ENCODE measurements at places on chromosomes 4 and X. TPM values are rescaled to one million over a fixed set of nuclear protein-coding genes. Genes with fewer than 3 reads are reported as not detected.

GRCh38 chr4:5033281-5033841 lies 14.1 kb upstream of the CYTL1 start:
- DNase-seq: no peak

GRCh38 chrX:85003655-85004244 lies at the start of gene APOOL:
TSS of gene APOOL (plus strand) at chrX:85003877. CDS start at chrX:85003913, 36 bp downstream.
- peak; percentile 81 for DNase-seq

DNA sequence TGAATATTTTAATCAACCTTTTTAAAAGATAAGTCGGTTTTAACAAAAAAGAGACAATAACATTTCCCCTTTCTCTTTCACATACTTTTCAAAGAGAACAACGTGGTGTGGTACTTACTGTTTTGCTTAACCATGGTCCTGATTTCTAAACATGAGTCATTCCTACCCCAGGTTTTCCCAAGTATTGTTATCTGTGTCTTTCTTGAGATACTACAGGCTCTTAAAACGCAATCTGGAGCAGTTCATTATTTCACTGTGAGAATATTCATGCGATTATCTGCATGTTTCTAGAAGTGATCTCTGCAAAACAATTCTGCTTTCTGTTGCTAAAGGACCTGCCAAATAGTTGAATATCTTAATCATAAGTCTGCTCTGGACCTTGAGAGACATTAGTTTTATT lies 127.3 kb downstream of the TENM3 start:
- DNase-seq: no peak

GRCh38 chr4:158775091-158775651 lies 6.3 kb downstream of the FNIP2 start:
- no peak for DNase-seq

DNA sequence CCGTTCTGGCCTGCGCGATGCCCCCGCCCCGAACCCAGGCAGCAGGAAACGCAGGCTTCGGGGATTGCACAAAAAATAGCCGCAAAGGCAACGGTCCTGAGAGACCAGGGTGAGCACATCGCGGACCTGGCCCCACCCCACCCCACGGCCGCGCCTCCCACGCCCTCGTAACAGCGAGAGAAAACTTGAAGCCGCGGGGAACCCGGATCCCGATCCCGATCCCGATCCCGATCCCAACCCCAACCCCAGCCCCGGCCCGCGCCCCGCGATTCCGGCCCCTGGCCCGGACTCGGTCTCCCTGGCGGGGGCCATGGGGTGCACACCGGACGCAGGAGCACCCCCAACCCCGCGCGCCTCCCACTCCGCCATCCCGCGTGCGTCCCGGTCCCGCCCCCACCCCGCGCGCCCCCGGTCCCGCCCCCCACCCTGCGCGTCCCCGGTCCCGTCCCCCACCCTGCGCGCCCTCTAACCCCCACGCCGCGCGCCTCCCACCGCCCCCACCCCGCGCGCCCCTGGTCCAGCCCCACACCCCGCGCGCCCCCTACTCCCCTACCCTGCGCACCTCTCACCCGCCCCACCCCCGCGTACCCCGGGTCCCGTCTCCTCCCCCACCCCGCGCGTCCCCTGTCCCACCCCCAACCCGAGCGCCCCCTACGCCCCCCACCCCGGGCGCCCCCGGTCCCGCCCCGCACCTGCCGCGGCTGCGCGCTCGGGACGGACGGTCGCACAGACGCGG lies 29.0 kb downstream of the NOP14 start:
- no peak for DNase-seq

- DNase-seq: no peak
Observed at GRCh38 chrX:10099411-10099810, 57.4 kb upstream of the CLCN4 start.

The HTN3 gene
- total RNA-seq: not detected

The UCP1 gene
- total RNA-seq: not detected

DNA sequence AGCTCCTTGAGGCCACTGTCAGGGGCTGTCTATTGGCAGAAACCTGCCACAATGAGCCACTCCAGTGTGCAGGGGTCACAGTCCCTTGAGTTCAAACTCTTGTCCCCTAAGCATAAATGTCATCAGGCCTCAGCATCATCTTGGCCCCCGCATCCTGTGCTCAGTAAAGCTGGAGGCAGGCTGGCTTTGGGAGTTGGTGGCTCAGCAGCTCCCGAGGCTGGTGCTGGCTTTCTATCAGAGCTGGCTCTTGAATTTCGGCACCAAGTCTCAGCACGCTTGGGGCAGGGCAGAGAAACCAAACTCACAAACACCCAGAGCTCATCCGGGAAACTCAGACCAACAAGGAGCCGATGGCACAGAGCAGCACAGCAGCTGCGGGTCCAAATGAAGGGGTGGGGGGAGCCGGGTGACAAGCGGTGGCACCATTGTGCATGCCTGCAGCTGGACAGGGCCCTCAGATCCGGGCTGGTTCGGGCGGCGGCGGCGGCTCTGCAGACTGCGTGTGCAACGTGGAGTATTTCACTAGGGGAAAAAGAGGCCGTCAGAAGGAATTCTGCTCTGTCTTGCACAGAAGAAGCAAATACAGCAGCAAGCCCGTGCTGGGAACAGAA lies 75.5 kb downstream of the MTMR1 start:
- no peak for DNase-seq

- DNase-seq: no peak
Observed at GRCh38 chrX:41406201-41406600, 40.9 kb upstream of the NYX start.

The CENPC gene
- 15.8 TPM for total RNA-seq

DNA sequence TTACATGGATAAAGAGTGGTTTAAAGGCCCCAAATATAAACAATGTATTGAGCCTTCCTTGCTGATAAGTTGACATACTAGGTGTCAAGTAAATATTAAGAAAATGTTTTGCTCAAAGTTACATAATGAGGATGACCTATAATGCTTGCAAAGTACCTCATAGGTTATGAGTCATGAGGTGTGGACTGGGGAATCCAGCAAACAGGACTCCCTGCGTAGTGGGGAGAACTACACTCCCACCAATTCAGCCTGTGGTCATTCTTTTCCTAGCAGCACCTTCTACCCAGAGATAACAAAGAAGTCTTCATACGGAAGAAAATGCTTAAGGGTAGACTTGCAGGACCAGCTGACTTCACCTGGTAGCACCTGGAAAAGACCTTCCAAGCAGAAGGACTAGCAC lies 418.9 kb upstream of the CPEB2 start:
- no peak for DNase-seq

The PRPS2 gene
- total RNA-seq: 79.7 TPM

- DNase-seq: no peak
Observed at GRCh38 chr4:141229408-141230101, 8.9 kb downstream of the ZNF330 start.

The GYPE gene
- not detected for total RNA-seq

DNA sequence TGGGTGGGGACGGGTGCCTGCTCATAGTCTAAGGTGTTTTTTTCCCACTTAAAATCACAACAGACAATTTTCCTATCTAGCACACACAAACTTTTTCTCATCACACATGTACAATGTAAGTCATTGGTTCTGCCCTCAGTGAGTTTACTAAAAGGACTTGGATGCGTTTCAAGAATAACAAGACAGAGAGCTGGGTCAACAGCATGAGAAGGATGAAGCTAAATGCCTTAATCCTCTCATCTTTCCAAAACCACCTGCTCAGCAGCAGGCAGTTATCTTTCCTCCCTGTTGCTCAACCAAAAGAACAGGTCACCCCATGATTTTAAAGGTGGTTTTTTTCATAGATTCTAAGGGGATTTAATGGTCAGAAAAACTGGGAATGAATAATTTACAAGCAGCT lies 40.1 kb downstream of the OFD1 start:
- no peak for DNase-seq

GRCh38 chr4:15451181-15451865 lies 18.4 kb upstream of the CC2D2A start:
- DNase-seq: no peak

GRCh38 chrX:47420265-47420664 lies 49.9 kb downstream of the ZNF157 start:
- no peak for DNase-seq

DNA sequence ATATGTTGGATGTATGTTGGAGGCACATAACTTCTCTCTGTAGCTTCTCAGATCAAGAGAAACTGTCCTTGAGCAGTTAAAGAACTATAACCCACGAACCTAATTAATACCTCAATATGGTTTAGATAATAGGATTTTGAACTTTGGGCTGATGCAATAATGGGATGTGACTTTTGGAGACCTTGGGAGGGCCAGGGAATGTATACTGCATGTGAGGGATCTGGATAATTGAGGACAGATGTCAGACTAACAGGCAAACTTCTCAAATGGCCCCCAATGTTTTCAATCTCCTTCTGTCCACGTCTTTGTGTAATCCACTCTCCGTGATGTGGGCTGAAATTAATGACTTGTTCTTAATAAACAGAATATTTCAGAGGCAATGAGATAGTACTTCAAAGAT lies 202.2 kb upstream of the FAT4 start:
- DNase-seq: no peak

DNA sequence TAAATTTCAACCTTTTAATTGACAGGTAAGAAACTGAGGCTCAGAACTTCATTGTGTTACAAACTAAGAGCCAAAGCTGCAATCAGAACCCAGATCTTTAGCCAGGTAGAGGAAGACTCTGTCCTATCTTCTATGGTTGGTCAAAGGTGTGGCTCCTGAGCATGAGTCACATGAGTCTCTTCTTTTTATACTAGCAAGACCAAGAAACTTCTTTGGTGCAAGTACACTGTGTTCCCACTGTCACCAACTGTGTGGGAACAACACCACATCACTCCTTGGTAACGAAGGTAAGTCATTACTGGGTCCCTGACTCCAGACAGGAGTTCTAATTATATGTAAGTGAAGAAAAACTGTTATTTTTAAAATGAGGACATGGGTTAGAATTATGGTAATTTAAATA lies 290.1 kb downstream of the INPP4B start:
- DNase-seq: no peak

The ATP2B3 gene
- total RNA-seq: not detected

DNA sequence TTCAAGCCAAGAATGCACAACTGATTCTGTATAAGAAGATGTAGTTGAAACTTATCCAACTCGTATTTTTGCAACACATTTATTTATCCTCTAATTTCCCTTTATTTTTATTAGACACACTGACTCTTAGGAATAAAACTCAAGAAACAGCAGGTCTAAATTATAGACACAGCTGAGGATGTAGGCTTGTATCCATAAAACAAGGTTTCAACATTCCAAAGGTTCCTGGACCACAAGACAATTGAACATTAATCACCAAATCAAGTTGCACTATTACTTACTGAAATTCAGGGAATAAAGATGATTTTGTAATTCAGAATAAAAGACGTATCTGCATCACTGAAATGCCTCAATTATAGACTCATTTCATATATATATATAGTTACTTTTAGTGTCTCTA lies 683.5 kb upstream of the GRIA3 start:
- no peak for DNase-seq

The SH3RF1 gene
- total RNA-seq: not detected

GRCh38 chr4:126899331-126899801 lies 733.4 kb upstream of the INTU start:
- DNase-seq: no peak

DNA sequence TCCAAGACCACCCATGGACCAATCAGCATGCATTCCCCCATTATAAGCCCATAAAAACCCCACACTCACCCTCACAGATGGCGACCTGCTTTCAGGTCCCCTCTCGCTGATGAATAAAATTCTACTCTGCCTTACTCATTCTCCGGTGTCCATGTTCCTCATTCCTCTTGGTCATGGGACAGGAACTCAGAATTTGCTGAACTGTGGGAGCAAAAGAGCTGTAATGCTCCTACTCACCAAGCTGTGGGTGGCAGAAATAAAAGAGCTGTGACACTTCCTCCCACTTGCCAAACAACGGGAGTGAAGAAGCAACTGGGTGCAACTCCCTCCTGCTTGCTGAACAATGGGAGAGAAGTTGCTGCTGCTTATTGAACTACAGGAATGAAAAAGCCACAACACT lies 168.5 kb upstream of the PCDH18 start:
- no peak for DNase-seq

- DNase-seq: no peak
Observed at GRCh38 chr4:147778942-147779341, 47.1 kb downstream of the ARHGAP10 start.

The RBM47 gene
- 49.7 TPM for total RNA-seq

GRCh38 chr4:175973027-175973923 lies 92.4 kb upstream of the WDR17 start:
- DNase-seq: no peak

The TMEM31 gene
- total RNA-seq: not detected

GRCh38 chr4:19700992-19701391 lies 550.7 kb upstream of the SLIT2 start:
- DNase-seq: no peak

The HELT gene
- not detected for total RNA-seq

GRCh38 chr4:173398779-173399415 lies at the start of gene SCRG1:
TSS of gene SCRG1 (minus strand) at chr4:173399116. CDS start at chr4:173391414, 7,702 bp downstream.
- DNase-seq: peak; percentile 35

The BEX1 gene
- total RNA-seq: 377 TPM

- no peak for DNase-seq
Observed at GRCh38 chrX:73965833-73966232, 338.1 kb upstream of the ZCCHC13 start.

The NDNF gene
- not detected for total RNA-seq

DNA sequence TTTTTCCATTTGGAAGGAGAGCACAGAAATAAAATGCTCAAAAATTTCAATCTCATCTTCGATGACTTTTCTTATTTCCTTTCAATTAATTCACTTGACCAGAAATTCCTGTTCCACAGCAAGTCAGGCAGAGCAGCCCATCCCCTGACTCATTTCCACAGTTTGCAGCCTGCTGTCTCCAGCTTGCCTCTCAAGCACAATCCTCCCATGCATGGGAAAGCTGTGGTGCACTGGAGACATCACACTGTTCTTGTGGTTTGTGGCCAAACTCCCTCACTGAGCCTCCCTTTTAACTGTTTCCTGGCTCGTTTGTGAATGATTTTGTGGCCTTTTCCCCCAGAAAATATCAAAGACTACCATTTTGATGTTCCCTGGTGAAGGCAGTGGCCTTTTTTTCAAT lies 114.0 kb upstream of the ENPEP start:
- DNase-seq: no peak

DNA sequence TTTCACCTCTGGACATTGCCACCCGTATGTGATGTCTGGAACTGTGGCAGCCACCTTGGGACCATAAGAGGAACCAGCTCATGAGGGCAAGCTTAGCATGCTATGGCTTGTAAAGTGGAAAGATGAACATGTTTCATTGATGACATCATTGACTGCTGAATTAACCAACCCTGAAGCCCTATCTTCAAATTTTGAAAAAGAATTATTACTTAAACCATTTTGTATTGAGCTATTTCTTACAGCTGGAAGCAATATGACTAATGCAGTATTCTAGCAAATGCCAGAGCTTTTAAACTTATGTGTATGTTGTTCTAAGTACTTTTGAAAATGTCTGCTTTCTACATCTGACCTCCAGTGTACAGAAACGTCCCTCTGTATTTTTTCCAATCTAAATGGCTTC lies 18.1 kb downstream of the GUCY2F start:
- no peak for DNase-seq
